ENCODE measurements at places on chromosomes 3 and 15. TPM values are rescaled to one million over a fixed set of nuclear protein-coding genes. Genes with fewer than 3 reads are reported as not detected.

Gene UROC1
- 0.11 TPM for total RNA-seq

Gene ZBTB11
- 55.8 TPM for total RNA-seq

Gene FAM43A
- 22.7 TPM for total RNA-seq

Gene HIGD2B
- not detected for total RNA-seq

Gene DNAH12
- 0.71 TPM for total RNA-seq

Gene TMIE
- 3.0 TPM for total RNA-seq

Gene GP5
- total RNA-seq, result 1.1 TPM

Gene RHOV
- 7.2 TPM for total RNA-seq

Gene OXTR
- 1.4 TPM for total RNA-seq

Gene CHMP2B
- 44.2 TPM for total RNA-seq

Gene UBE3A
- total RNA-seq, result 200 TPM

Gene TGM5
- total RNA-seq, result 0.38 TPM

Gene SLC12A1
- 2.1 TPM for total RNA-seq

Gene CPNE9
- total RNA-seq, result 3.8 TPM

Gene DNAJB11
- 39.0 TPM for total RNA-seq
